Gastroesophageal sphincter (tissue), 4 donors: ENCODE measurements at places on chromosomes 16 and 17. TPM values are rescaled to one million over a fixed set of nuclear protein-coding genes. Genes with fewer than 3 reads are reported as not detected.

- no peaks in the 10 kb centered on the region for H3K36me3 ChIP-seq
- no peak for ATAC-seq
- H3K27me3 ChIP-seq = no peaks in the 10 kb centered on the region
- no peak overlapping the region for H3K4me3 ChIP-seq
These were observed 41.7 kb downstream of the SEC14L1 start for GRCh38 chr17:77182205-77183172.

DNA sequence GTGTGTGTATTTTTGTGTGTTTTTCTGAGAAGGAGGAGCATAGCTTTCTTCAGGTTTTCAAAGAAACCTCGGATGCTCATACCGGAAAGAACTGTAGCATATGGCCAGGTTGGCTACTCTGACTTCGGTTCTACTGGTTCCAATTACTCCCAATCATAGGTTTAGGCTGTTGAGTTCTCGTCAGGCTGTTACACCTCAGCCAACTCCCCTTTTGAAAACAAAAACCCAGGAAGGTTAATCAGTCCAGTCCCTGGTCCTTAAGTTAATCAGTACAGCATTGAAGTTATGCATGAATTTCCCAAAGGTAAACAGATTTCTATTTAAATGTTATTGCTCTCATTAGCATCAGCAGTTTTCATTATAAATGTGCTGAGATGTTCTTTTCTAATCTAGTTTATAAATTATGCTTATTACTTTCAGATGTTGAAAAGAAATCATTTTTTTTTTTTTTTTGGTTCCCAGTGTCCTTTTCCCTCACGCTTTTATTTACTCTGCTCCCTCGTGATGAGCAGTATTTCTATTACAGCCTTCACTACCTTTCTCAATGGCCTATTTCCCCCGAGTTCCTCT lies 111.0 kb downstream of the NPIPB5 start:
- no peak overlapping the region for H3K27ac ChIP-seq
- H3K36me3 ChIP-seq = no peaks in the 10 kb centered on the region
- no peak overlapping the region for H3K4me3 ChIP-seq

GRCh38 chr17:74041869-74042640 lies 161.4 kb upstream of the RPL38 start:
- H3K27ac ChIP-seq = no peak overlapping the region
- no peak for ATAC-seq
- no peaks in the 10 kb centered on the region for H3K36me3 ChIP-seq
- H3K4me1 ChIP-seq = no peaks in the 10 kb centered on the region
- H3K27me3 ChIP-seq = peaks cover 29% of the 10 kb centered on the region

DNA sequence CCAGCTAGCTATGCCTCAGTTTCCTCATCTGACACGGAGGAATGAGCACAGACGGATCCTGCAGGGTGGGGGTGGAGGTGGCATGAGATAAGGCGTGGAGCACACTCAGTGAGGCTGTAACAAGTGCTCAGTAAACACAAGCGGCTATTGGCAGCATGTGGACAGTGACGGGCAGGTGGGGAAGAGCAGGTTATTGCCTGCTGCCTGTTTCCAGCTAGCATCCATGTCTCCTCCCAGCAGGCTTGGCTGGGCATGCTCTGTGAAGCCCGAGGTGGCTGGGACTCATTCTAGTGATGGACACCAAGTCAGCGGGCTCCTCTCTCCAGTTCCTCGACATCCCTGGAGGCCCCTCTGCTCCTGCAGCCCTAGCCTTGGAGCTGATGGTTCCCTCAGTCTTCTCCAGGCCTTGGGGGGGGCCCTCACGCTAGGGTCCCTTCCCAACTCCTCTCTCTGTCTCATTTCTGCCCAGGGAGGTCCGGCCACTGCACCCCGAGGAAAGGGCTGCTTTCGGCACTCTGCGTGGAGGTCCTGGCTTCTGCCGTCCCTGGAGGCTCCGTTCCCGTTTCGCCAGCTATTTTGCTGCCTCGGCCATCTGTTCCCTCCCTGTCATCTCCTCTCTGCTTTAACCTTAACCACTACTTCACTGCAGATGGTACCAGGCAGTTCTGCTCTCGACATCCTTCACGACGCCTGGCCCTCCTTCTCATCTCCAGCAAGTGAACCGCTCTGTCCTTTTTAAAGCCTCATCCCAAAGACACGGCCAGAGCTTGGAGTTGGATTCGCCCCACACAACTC lies 6.2 kb downstream of the RTN4RL1 start:
- no peak overlapping the region for H3K27ac ChIP-seq
- peaks cover 9% of the 10 kb centered on the region for H3K4me1 ChIP-seq
- no peak for ATAC-seq
- H3K36me3 ChIP-seq = no peaks in the 10 kb centered on the region

- H3K27me3 ChIP-seq = no peaks in the 10 kb centered on the region
- H3K27ac ChIP-seq = no peak overlapping the region
- no peak overlapping the region for H3K4me3 ChIP-seq
These were observed 12.1 kb downstream of the NDEL1 start for GRCh38 chr17:8447799-8448198.

DNA sequence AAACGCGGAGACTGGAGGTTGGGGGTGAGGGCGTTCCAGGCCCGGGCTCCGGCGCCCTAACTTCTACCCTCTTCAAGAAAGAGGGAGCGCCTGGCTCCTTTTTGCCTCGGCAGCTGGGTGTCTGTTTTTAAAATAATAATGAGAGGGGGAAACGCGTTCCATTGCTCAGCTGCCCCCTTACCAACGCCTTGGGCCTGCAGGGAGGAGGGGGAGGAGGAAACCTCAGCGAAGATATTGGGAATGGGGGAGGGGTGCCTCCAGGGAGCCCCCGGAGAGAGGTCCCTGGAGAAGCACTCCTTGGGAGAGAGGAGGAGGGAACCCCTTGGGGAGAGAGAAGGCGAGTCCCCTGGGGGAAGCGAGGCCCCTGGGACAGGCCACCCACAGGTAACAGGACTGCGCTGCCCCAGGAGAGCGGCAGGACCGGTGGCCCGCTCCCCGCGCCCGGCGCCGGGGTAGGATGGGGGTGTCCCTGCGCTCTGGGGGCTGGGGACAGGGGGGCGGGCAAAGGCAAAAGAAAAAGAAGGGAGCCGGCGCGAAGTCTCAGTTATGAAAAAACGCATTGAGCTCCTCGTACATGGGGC lies 2.7 kb downstream of the NEUROD2 start:
- no peaks in the 10 kb centered on the region for H3K36me3 ChIP-seq
- H3K4me3 ChIP-seq = no peak overlapping the region
- peaks cover 22% of the 10 kb centered on the region for H3K4me1 ChIP-seq
- no peak for ATAC-seq
- H3K27me3 ChIP-seq = peaks cover 100% of the 10 kb centered on the region

GRCh38 chr17:62906881-62907280 lies 59.2 kb upstream of the TANC2 start:
- H3K4me3 ChIP-seq = no peak overlapping the region
- no peak for ATAC-seq
- no peak overlapping the region for H3K27ac ChIP-seq
- H3K27me3 ChIP-seq = no peaks in the 10 kb centered on the region

DNA sequence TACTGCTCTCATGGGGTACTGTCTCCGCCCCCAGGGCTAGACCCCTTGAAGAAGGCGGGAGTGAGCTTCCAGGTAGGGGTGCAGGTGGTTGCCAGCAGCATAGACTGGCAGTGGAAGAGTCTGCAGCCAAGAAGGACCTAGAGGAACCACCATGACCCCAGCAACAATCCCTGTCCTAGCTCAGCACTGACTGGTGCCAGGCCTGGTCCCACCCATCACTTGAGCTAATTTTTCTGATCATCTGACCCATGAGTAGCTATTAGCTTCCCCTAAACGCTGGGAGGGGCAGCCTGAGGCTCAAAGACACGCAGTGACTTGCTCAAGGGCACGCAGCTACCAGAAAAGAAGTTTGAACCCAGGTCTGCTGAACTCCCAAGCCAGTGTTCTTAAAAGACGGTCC lies 945 bp downstream of the PRM3 start:
- no peak overlapping the region for H3K27ac ChIP-seq
- no peak for ATAC-seq
- H3K4me3 ChIP-seq = no peak overlapping the region
- no peaks in the 10 kb centered on the region for H3K27me3 ChIP-seq
- no peaks in the 10 kb centered on the region for H3K4me1 ChIP-seq

DNA sequence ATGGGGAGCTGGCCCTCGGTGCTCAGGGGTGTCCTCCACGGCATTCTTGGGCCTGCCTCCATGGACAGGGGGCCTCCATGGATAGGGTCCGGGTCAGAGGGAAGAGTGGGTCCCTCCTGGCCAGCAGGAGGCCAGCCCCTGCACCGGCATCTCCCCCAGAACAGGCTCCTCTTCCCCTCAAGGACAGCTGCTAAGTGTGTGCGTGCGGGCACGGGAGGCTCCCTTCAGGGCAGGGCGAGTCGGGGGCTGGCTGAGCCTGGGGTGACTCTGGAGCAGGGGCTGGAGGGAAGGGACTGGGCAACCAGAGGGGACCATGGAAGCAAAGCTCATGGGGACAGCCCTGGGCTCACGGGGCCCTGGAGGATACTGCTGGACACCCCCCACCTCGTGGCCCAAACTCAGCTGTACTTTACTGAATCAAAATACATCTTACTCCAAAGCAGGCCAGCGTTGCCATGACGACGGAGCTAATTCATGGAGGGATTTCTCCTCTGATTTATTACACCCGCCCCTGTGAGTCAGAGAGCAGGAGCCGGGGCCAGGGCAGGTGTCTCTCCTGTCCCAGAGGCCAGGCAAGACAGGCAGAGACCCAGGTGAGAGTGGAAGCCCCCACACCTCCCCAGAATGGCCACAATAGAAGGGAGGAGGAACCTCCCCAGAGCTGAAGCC lies 2.1 kb downstream of the CASKIN1 start:
- peaks cover 9% of the 10 kb centered on the region for H3K4me1 ChIP-seq
- ATAC-seq = no peak
- no peaks in the 10 kb centered on the region for H3K36me3 ChIP-seq
- H3K4me3 ChIP-seq = no peak overlapping the region

DNA sequence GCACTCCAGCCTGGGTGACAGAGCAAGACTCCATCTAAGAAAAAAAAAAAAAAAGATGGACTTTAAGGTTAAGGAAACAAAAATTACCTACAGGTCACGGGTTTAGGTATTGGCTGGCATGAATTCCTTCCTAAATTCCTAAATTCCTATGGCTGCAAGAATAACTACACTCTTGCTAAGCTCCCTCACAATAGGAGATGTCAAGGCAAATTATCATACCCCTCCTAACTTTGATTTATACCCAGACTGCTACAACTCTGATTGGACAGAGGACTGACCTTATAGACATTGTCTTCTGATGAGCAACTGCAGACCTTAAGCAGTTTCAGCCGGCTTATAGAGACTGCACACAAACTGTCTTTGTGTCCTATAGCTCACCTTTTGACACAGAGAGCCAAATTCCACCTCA lies 25.1 kb upstream of the TMC7 start:
- no peaks in the 10 kb centered on the region for H3K36me3 ChIP-seq
- H3K27ac ChIP-seq = no peak overlapping the region
- no peak overlapping the region for H3K4me3 ChIP-seq

- no peaks in the 10 kb centered on the region for H3K4me1 ChIP-seq
- H3K27ac ChIP-seq = no peak overlapping the region
- no peaks in the 10 kb centered on the region for H3K27me3 ChIP-seq
- no peaks in the 10 kb centered on the region for H3K36me3 ChIP-seq
- ATAC-seq = no peak
These were observed 1762.2 kb downstream of the TP53TG3F start for GRCh38 chr16:35221482-35222185.

The KREMEN2 gene
- total RNA-seq = not detected

The HOXB6 gene
- 5.3 TPM for total RNA-seq

The SOCS7 gene
- 19.1 TPM for total RNA-seq
